Anterior cingulate cortex (tissue), 58 donors: ENCODE measurements at places on chromosomes 16 and 17.
A peak's percentile ranks its signal among the peaks of the same experiment; 100 is the strongest.

- DNase-seq = no peak
Observed at GRCh38 chr16:8816967-8817655, 19.5 kb downstream of the PMM2 start.

- no peak for DNase-seq
Observed at GRCh38 chr16:82041542-82041941, 6.5 kb downstream of the HSD17B2 start.

DNA sequence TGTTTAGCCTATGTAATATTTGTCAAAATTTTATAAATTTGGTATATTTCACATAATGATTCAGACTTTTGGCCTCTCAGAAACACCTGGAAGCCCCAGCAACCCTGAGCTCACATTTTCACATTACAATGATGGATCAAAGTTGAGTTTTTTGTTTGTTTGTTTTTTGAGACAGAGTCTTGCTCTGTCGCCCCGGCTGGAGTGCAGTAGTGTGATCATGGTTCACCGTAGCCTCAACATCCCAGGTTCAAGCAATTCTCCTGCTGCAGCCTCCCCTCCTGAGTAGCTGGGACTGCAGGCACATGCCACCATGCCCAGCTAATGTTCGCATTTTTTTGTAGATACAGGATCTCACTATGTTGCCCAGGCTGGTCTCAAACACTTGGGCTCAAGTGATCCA lies 10.6 kb upstream of the VAT1L start:
- DNase-seq = no peak

DNA sequence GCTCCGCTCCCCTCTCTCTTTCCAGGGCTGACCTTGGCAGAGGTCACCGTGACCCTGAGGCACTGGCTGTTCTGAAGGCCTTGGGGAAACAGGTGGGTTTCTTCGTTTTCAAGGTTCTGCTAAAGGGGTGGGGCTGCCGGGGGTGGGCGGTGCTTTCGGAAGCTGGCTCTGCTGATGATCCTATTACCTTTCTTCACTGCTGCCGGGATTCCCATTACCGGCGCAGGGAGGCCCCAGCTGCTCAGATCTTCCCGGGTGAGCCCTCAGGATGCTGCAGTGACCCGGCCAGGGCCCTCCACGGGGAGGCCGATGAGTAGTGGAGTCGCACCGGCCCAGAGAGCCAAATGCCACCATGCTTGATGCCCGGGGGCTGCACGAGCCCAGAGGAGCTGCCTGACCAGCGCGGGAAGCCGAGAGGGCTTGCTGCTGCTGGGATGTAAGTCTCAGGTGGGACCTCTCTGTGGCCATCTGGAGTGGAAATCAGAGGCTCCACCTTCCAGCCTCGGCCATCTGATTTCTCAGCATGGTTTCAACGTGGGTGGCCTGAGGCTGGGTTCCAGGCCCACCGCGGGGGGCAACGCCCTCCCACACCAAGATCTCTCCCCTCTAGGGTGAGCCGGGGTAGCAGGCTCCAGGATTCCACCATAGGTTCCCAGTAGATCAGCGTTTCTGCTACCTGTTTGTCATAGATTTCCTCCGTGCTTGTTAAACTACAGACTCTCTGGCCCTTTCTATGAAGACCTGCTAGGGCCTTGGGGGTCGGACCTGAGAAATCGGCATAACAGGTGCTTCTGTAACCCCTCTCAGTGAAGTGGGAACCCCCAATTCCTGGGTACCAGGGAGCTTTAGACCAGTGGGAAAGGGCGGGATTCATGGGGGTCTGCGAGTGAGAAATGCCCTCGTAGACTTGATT lies 21.6 kb upstream of the ADCY7 start:
- DNase-seq = no peak

GRCh38 chr17:35679007-35679682 lies 52.3 kb upstream of the RASL10B start:
- DNase-seq = no peak

DNA sequence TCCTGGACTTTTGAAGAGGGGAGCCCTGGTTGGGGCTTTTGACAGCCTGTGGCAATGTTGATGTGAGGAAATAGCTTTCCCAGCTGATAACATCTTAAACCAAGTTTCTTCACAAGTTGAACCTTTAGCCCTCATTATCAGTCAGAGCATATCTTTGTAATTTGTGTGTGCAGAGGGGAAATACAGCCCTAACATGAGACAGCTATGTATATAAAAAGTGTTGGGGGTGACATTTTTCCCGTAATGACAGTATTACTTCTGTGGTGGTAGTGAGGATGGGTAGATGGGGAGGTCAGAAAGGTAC lies 221.1 kb downstream of the FTO start:
- no peak for DNase-seq

GRCh38 chr16:1042866-1043265 lies 29.7 kb upstream of the SSTR5 start:
- DNase-seq = no peak

DNA sequence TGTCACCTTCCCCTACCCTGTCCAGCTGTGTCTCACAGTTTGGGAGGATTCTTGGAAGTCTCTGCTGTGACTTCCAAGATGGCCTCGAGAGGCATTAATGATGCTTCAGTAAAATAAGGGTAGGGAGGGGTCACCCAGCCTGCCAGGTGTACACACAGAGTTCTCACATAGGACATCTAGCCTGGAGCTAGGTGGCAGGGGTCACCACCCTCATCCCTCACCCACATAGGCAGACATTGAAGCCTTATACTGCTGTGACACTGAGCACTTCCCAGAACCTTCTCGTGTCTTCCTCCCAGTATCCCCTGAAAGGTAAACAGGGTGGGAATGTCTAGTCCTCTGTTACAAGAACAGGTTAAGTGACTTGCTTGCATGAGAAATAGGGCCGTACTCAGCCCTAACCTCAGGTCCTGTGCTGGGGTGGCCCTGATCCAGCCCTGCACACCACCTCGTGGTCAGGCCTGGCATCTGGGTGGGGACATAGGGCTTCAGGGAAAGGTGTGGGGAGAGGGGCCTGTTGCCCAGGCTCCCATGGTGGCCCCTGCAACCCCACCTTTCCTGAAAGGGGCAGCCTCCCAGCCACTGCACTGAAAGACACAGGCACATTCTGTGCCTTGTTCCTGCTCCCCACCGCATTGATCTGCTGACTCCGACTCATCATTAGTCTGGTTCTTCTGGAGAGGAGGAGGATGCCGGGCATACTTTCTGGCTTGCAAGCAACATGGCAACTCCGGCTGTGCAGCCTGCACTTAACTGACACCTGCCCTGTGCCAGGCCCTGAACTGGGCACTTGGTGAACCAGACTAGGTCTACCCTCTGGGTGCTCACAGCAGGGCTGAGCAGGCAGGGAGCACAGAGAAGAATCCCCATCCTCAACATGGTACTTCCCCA lies 3.6 kb upstream of the MMP15 start:
- DNase-seq = no peak

- DNase-seq = no peak
Observed at GRCh38 chr16:85584819-85585282, 28.3 kb upstream of the GSE1 start.

DNA sequence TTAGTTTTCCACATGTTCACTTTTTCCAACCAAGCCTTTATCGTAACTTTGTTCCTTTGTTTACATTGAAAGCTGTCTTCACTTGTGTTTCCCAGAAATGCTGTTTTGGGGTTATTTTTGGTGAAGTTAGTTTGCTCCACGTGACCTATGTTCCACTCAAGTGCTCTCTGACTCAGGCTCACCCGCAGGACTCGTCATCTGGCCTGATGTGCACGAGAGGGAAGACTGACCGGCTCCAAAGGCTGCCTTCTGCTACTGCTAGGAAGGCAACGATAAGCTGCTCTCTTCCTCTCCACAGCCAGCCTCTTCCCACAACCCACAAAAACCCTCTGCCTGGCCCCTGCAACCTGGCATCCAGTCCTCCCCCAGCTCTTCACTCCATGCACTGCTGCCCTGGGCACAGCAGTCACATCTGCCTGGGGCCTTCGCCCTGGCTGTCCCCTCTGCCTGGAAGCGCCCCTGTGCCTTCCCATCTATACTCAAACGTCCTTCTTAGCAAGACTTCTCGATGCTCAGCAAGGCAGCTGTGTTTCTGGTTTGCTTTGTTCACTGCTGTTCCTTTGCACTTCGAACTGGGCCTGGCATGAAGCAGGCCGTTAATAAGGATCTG lies 28.0 kb downstream of the ZCCHC14 start:
- DNase-seq = no peak

DNA sequence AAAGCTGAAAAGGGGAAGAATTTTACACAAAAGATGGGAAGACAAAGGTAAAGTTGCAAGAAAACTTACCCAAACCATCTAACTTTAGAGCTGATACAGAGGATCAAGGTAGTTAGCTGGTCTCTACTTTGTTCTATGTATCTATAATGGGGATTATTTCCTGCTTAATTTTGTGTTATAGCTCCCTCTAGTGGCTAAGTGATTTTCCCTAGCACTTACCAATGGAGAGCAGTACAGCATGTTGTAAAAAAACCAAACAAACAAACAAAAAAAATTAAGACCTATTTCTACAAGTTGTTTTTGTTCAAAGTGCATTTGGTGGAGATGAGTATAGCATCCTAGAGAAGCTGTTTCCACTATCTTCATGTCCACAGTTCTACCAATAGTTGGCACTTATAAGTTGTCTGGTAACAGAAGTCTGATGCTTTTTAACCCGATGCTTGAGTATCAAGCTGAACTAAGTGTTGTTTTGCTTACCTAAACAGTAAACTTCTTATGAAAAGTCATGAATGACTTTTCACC lies 7.5 kb downstream of the SRSF1 start:
- no peak for DNase-seq

DNA sequence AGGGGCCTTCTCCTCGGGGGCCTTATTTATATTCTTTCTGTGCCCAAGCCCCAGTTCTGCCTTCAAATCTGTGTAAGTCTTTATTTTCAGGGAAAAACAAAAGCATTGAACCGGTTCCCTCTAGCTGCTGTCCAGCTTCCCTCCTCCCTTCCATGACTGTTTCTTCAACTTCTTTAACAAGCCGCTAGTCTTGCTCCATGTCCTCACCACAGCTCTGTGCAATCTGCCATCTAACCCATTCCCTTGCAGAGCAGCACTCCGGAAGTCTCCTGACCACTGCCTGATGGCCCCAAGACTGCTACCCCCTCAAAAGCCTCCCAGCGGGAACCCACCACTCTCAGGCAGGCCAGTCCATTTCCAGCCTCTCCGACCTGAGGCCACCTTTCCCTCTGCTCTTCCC lies 16.9 kb downstream of the EMC8 start:
- DNase-seq = peak; percentile 14

DNA sequence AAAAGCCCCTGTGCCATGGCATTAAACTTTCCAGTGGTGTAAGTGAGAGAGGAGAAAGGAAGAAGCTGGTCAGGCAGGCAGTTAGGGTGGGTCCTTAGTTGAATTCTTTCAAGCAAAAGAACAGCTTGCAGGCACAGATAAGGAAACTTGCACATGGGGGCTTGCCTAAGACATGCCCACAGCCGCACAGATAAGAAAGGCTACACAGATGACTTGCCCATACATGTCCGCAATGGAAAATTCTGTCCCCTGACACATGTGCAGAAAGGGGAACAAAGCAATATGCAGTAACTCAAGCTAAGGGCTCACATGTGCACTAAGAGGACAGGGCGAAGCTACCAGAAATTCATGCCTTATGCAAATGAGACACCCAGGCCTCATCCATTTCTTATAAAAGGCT lies 69.9 kb downstream of the GSG1L start:
- DNase-seq = no peak

DNA sequence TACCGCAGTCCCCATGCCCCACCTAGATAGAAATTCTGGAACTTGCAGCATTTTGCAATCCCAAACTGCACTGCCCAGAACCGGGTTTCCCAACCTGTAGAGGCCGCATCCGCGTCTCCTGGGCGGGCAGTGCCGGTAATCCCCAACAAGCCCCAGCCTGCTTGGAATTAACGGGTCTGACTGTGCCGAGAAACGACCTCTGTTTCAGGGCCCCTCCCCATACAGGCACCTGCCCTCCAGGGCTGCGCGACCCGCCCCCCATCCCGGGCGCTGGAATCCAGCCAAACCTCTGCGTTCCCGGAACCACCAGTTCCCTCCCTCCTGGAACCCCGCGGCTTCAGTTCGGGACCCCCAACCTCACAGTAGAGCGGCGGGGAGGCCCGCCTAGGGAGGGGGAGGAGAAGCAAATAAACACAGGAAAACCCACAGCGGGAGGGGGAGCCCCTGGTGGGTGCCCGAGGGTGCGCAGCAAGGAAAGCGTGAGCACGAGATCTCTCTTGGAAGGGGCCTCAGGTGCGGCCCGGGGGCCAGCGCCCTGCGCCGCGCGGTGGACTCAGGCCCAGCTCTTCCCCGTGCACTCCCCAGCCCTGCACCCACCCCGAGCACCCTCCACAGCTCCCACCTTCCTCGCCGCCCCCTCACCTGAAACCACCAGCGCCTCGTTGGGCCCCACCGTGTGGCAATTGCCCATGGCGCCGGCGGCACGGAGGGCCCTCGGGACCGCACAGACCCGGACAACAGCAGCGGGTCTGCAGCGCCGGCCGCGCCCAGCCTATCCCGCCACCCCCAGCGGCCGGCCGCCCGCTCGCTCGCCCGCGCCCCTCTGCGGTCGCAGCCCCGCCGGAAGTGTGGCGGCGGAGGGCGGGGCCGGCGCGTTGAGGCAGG lies at the start of gene FLOT2:
Gene FLOT2 (minus strand): TSS at position 850 of the 885 bp plus-strand sequence. CDS start 159 bp downstream, at position 691.
- peak; percentile 54 for DNase-seq

GRCh38 chr16:4115209-4115948 lies 863 bp downstream of the ADCY9 start:
- no peak for DNase-seq

DNA sequence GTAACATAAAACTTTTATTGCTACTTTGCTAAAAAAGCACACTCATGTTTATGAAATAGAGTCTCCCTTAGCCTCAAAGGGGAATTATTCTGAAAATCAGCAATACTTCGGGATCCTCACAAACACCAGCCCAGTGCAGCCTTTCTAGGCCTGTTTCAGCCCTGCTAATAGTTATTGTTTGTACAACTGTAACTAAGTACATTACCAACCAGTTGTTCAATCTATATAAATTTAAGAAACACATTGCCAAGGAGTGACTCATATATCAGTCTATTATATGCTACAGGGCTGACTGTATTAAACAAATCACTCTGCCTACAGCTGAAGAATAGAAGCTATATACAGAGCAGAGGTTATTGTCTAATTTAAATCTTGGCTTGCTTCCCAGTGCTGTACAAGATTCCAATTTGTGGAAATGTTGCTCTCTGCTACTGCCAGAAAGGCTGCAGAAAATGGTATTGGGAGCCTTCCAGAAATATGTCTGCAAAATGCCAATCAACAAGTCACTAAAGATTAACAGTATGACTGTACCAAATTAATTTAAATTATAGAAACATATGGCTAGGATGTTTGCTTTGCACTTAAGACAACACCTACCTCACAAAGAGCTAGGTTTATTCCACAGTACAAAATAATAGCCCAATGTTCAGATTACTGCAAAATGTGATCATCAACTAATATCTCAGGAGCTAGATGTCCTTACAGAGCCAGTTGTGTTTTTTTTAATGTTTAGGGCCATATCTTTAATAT lies 49.7 kb downstream of the TOX3 start:
- no peak for DNase-seq

GRCh38 chr17:76277300-76278267 lies 12.4 kb downstream of the UBALD2 start:
- DNase-seq = no peak

GRCh38 chr17:68509141-68510057 lies 2.8 kb upstream of the PRKAR1A start:
- no peak for DNase-seq
